ELR (cell line): ENCODE measurements at places on chromosomes 5 and 9.

DNA sequence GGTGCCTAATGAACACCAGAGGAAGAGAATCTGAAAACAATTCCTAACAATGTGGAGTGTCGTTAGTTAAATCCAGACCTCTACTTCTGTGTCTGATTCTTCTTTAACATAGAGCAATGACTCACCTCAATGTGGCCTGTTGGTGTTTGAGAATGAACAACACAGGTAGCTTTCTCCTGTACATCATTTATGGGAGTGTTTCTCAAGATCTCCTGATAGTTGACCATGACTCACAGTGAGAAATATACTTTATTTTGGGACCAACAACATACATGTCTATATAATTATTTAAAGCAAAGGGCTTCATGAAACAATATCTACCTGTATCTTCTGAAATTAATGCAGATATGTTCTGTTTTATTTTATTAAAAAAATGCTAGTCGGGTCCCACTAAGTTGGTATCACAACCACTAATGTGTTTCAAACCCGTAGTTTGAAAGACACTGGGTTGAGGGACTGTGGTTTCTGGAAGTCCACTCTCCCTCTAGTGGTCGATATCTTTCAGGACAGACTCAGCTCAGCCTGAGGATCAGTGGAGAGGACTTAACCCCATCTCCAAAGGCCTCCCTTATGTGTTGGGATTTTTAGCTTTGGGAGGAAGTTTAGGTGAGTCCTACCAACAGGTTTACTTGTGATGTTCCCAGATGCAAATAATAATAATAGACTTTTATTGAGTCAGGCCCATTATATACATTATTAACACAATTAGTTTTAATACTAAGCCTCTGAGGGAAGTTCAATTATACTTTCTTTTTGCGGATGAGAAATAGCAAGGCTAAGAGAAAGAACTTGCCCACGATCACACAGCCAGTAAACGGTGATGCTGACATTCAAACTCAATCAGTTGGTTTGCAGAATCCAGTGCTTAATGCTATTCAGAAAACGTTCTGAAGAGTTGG lies 70.0 kb upstream of the KLF9 start:
- peak; percentile 78 for DNase-seq

DNA sequence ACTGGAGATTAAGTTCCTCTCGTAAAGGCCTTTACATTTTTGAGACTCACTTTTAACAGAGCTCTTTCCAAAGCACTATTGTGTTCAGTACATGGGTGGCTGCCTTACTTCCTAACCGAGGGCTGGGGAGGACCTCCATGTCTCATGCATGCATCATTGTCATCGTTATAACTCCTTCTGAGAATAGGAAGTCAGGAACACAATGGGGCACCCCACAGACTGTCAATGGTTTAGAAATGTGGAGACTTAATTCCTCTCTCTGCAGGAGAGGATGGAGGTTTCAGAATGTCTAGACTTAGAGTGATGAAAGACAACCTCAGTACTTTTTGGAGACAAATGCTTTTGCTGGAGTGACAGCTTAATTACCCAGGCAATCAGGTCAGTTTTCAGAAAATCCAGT lies 83.9 kb downstream of the PRLR start:
- peak; percentile 62 for DNase-seq

GRCh38 chr9:129402371-129402739 lies 218.5 kb downstream of the C9orf50 start:
- DNase-seq, result no peak

- no peak for DNase-seq
Measured at GRCh38 chr5:95439801-95440493, 48.8 kb downstream of the FAM81B start.

DNA sequence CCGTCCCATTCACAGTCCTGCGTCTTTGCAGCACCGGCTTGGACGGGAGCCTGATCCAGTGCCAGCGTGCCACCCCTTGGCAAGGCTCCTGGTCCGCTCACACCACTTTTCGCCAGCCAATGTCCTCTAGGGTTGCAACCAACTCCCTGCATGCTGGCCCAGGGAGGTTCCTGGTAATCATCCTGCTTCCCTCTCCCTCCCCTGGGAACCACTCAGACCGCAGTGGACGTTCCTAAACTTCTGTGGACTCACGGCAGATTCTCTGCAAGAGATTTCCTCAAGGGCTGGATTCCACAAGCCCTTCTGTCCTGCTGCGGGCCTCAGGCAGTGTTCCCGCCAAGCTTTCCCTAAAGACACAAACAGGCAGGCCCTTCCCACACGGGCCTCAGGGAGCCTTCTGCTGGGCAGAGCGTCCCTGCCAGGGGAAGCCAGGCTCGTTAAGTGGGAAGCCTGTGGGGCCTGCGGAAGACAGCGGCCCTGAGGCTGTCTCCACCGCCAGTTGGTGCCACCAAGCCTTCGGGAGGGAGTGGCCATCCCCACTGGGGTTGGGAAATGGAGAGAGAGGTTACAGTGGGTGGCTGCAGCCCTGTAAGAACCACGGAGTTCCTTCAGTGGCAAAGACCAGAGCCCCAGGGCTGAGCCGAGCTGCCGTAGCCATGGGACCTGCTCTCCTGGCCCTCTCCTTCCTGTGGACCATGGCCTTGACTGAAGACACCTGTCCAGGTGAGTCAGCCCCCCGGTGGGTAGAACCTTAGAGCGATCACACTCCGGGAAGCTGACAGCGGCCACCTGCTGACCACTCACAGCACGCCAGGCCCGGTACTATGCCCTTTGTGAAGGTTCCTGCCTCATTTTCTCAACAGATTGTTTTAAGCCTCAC lies 16.4 kb upstream of the FCN2 start:
- no peak for DNase-seq

DNA sequence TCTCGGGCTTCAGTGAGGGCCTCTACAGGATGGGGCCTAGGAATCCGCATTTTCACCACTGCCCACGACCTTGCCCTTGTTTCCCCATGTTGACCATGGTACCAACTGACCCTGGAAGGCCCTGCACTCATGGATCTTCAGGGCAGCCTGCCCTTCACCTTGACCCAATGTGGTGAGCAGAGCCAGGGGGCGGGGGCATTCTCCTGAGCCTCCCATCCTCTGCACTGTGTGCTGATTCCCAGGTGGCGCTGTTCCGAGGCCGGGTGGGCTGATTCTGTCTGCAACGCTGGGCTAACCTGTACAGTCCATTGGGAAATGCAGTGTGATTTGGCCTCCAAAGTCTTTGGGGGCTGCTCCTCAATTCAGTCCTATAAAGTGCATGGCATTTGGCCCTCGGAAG lies 68.7 kb downstream of the SHB start:
- DNase-seq, result no peak

- DNase-seq, result no peak
Measured at GRCh38 chr9:137711678-137712105, 92.9 kb downstream of the EHMT1 start.

DNA sequence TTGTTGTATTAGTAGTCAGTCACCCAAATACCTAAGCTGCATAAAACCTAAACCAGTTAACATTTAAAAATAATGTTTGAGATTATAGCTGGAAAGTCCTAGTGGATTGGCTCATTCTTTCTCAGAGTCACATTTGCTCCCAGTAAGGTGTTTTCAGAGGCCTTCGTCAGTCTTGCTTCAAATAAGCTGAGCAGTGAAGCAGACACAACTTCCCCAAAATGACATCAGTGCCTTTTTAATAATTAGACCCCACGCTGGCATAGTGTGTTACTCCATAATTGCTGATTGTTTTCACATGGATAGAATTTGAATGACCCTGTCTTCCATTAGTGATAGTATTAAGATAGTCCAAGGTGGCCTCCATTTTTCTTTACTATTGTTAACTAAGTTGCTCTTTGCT lies 245.8 kb downstream of the PJA2 start:
- DNase-seq, result no peak

DNA sequence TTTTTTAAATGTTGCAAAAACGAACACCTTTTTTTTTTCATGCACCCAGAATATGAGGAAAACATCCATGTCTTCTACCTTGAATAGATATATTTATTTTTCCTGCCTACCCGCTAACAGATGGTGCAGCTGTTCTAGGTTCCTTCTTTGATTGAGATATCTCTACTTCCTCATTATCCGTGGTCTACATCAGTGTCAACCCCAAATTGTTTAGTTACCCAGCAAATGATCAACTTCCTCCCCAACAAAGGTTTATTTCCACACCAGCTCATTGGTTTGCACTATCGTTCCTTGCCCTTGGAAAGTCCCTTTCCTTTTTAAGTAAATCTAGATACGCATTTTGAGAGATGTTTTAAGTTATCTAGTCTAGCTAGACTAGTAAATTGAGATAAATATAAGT lies 166.4 kb downstream of the PRR16 start:
- no peak for DNase-seq

DNA sequence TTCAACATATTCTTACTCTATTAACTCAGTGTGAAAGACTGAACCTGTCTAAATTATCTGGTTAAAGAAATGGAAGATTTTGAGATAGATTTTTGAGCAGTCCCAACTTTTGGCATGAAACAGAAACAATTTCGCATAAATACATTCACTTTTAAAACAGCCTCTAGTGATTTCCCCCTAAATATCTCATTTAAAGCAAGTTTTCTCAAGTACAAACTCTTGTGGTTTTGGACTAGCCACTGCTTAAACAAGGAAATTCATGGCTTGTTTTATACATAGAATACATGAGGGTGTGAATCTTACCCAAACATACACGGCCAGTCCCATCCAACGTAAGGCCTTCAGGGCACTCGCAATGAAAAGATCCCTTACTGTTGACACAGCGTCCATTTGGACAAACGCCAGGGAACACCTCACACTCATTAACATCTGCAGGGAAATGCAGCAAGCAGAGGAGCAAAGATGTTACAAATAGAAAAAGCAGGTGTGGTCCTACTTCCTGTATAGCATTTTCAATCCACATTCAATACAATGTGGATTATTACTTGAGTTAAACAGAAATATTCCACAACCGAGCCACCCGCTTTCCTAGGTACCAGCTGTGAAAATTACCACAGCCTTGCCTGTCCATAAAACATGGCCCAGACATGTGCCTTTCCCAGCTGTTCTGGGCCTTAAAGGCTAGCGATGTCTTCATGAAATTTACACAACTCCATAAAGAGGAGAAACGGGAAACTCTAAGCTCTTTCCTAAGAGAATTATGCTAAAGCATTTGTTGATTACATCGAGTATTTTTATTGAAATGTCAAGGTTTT lies 188.8 kb downstream of the FBN2 start:
- peak; percentile 24 for DNase-seq

- DNase-seq, result no peak
Measured at GRCh38 chr9:14158916-14159315, 155.0 kb downstream of the NFIB start.

- no peak for DNase-seq
Measured at GRCh38 chr5:9596171-9596780, 33.9 kb downstream of the TAS2R1 start.

DNA sequence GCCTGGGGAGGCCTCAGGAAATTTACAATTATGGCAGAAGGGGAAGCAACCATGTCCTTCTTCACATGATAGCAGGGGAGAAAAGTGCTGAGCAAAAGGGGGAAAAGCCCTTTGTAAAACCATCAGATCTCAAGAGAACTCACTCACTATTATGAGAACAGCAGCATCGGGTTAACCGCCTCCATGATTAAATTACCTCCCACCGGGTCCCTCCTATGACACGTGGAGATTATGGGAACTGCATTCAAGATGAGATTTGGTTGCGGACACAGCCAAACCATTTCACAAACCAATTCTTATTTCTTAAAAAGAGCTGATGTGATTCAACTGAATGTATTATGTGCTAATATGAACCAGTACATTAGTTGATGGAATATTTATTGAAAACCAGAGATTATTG lies 63.9 kb downstream of the PARP8 start:
- no peak for DNase-seq

- DNase-seq, result no peak
Measured at GRCh38 chr9:136789523-136789937, 1.6 kb upstream of the TMEM141 start.

GRCh38 chr9:2615497-2615896 lies 6.1 kb upstream of the VLDLR start:
- DNase-seq, result no peak

DNA sequence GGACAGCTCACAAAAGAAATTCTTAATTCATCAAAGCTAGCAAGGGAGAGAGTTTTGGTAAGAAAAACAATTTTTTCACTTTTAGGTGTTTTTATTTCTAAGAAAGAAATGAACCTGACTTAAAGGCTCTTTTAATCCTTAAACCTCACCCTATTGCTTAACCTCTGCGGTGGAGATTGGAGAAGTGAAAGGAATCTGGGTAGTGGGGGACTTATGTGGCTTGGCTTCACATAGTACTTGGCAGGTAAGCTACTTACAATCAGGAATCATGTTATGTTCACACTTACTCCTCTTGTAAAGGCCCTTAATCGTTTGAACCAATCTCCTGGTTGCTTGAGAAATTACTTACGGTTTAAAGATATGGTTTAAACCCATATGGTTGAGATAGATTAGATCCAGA lies 104.8 kb downstream of the ISOC1 start:
- no peak for DNase-seq

DNA sequence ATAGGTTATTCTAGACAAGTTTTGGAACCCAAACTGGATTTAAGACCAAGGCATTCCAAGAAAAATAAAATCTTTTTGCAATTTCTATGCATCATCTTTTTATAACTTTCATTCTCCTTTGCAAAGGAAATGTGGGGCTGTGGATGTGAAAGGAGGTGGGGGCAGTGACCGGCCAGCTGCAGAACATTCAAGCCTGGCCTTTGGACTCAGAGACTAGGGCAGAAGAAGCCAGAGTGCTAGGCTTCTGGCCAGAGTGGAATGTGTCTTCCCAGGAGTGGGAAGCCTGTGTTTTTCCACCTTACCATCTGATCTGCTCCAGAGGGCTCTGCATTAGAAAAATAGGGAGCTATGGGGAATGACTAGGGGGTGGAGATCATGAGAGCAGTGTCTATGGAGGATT lies 148.5 kb downstream of the C9orf152 start:
- DNase-seq, result no peak

- DNase-seq, result no peak
Measured at GRCh38 chr9:93597871-93598646, 21.7 kb downstream of the PHF2 start.

DNA sequence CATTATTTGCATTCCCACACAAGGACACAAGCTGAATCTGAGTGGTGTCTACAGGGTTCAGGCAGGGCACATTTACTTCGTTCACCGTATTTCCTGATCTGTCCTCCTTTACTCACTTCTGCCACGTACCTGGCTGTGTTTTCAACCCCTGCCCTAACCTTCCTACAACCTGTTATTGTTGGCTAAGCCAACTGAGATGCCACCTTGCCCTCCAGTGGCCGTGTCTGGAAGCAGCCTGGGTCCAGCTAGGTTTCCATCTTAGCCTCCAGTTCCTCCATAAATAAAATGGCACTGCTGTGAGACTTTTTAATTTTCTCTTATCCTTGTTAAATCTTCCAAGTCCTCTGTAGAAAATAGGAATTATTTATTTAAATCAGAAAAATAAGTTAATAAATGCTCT lies 64.8 kb downstream of the ATP10B start:
- DNase-seq, result peak; percentile 3

- no peak for DNase-seq
Measured at GRCh38 chr5:219991-220390, 1.9 kb downstream of the SDHA start.

DNA sequence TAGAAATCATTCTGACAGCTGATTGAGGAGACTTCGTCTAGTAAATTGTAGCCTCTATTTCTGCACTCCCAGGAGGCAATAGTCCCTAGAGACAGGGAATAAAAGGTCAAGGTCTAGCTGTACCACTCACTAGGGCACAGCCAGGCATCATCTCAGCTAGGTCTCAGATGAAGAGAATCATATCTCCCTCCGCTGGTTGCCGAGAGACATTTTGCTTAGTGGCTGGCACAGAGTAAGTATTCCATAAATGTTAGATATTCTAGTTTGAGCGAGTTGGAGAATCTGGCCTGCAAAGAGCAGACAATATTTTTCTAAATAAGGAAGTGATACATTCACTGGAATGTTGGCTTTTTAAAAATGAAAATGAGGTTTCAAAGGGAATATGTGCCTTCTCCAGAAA lies 180.4 kb upstream of the ACTBL2 start:
- DNase-seq, result no peak

GRCh38 chr5:72653586-72653985 lies 146.4 kb upstream of the ZNF366 start:
- DNase-seq, result no peak
